HFF-Myc (cell line): ENCODE measurements at places on chromosomes 13 and 19.

DNA sequence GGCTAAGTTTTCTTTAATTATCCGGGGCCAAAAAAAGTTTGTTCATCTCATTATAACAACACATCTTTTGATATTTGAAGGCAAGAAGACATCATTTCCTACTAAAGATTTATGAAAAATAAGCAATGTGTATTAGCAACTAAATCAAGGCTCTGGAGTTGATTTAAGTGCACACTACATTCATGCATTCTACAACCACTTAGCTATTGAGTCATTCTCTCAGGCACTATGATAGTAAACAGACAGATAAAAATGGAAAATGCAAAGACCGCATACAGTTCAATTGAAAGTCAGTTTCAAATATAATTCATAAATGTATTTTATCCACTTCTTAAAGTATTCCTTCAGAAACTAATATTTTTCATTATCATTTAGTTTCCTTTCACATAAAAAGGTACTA, 1395.2 kb downstream of the PCDH9 start:
- no peak for DNase-seq

DNA sequence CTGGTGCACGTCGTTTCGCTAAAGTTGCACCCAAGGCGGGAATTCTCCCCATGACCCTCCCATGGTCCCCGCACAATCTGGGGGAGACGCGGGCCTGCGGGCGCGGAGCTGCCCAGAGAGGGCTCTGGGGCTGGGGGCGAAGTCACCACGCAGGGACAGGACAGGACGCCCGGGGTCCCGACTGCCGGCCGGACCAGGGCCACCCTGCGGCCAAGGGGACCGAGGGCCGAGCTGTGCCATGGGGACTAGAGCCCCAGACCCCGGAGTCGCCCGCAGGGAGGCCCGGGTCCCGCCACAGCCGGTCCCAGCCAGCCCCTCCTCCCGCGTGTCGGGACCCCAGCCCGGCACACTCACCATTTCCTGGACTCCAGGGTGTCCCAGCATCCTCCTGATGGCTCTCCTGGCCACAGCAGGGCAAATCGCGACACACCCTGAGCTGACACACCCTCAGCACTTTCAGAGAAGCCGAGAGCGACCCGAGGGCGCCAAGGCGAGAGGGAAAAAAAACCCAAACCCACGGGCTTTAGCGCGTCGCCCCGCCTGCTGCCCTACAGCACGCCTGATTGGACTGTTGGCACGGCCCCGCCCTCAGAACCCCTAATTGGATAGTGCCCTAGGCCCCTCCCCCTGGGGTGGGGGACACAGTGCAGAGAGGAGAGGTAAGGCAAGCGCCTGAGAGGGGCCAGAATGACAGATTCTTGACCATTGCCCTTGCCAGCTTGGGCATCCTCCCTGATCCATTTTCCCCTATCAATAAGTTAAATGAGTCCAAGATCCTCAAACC, 28.6 kb downstream of the ZNF44 start:
- DNase-seq: no peak

GRCh38 chr19:850221-850978, 1.7 kb upstream of the ELANE start:
- no peak for DNase-seq

DNA sequence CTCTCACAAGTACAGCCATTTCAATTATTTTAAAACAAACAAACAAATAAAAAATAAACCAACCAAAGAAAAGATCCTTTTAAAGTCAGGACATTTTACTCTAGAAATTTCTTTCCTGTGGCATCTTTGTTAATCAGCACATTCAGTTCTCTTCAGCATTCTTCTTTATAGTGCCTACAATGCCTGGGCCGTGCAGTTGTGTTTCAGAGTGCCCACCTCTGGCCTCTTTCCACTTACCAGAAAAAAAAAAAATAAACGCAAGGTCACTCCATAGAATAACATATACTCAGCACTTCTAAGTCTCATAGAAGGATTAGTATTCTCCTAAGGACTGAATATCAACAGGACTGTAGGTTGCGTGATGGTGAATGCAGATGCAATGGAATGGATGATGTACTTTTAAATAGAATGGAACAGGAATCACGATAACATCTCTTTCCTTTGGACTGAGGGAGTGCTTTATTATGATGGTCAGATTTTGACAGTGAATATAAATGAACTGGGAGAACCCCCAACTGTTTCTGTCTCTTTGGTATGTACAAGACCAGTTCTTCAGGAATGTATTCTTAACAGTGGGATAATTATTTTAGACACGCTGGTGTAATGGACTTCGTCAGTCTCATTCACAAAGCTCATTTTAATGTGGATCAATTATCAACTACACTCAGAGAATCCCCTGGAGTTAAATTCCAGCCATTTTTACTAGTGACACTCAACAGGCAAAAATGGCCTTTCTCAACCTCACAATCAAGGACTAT, 125.0 kb upstream of the NBEA start:
- DNase-seq: no peak

DNA sequence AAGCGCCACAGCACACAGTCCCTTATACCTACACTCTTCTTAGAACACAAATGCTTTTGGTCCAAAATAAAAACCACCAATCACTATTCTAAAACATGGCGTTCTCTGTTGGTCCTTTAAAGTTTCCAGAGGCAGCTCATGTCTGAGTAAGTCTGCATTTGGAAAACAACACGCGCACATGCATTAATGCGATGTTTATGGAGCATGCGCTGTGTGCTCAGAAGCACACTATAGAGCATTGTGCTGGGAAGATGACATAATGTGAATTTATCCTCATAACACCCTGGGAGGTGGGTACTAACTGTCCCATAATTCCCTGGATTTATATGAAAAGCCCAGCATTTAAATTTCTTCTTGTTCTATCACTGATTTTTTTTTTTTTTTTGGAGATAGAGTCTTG, 10.7 kb downstream of the ZNF682 start:
- no peak for DNase-seq
